NCI-H524 (cell line): ENCODE measurements at places on chromosomes 5 and 9.

GRCh38 chr5:124790895-124791732, 44.7 kb upstream of the ZNF608 start:
- peak; percentile 21 for DNase-seq

- DNase-seq: no peak
These were observed 14.1 kb downstream of the SLC25A46 start for GRCh38 chr5:110752953-110753352.

GRCh38 chr9:20620650-20621470, 1.4 kb downstream of the MLLT3 start:
- no peak for DNase-seq

DNA sequence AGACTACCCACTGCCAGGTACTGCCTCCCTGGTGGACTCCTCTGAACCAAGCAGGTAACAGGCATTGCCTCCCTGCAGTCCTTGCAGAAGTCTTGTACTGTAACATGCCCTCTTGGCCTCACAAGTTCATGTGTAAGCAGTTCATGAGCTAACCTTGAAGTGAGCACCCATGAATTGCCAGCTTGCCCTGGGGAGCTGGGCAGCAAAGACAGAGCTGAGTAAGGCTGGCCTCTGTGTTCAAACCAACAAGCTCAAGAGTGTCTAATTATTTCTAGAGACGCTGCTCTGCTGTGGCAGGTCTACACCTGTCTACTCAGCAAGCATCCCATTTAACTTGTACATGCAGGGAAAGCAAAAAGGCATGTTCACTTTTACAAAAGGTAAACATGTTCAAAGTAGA, 113.5 kb downstream of the FEM1C start:
- no peak for DNase-seq

DNA sequence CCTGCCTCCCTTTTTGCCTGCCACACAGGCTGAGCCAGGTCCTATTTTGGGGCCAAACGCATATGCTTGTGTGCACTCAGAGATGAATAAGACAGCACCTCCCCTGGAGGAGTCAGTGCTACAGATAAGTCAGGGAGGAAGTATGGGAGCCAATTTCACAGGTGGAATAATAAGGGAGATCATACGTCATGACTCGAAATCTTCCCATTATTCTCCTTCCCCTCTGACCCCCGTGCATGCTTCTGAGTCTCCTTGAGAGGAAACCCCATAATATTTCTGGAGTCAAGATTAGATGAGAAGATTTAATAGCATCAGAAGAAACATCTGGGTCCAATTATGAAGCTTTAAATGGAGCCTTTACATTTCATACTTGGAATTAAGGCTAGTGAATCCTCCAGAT, 15.1 kb upstream of the ZCCHC7 start:
- no peak for DNase-seq

DNA sequence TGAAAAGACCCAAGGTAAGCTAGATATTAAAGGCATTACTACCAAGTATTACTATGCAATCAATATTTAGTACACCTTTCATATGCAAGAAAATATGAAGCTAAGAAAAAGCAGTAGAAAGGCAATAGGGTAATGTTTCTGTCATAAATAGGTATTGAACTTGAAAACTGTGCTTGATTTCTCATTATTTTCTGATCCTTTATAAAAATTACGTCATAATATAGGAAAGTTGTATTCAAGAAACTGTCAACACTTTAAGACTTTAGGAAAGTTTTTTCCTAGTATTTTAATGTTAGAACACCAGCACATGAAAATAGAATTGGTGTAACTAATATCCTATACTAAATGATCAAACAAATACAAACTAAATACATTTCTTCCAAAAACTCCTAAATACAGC, 133.2 kb downstream of the EDIL3 start:
- no peak for DNase-seq

GRCh38 chr5:74608736-74609601, 31.6 kb downstream of the ENC1 start:
- no peak for DNase-seq

DNA sequence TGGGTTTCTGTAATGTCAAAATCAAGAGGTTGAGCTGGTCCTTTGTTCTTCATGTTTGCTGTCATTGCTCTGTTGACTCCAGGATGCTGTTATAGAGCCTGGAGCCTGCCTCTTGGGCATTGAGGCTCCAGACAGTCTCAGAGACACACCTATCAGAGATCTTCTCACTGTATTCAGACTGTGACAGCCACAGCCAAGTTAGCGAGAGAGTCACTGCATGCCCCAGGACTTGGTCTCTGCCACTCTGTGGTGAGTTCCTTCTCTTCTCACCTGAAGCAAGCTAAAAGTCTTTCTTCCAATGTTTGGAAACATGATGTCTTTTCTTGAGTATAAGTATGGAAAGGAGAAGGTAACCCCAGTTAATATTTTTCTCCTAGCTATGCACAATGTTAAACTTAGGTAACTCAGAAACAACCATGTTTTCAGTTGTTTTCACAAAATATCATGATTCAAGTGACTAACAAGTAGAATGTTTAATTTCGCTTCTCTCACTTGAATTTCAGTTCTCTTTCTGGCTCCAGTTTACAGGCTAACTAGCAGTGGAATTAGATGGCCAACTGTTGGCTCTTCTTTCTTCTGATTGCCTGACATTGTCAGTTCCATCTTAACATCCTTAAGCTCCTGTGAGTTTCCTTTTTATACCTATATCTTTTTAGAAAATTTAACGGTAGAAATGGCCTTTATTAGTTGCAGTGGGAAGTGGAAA, 20.6 kb upstream of the ZFYVE16 start:
- no peak for DNase-seq

DNA sequence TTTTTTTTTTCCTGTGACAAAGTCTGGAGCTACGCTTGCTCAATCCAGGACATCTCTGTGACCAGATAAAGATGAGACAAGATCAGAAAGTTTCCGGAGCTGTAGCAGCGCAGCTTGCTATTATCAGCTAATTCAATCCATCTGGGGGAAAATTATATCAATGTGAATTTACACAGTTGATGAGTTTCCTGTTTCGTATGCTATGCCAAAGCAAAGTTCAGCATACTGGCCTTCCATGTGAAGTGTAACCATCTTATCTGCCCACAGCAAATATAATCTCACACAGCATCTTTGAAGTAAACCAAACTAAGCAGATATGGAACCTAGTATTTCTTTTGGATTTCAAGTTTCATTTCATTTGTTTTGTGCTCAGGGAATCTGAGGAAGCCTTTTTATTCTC, 1767.7 kb downstream of the EFNA5 start:
- no peak for DNase-seq

- DNase-seq: no peak
These were observed 69.5 kb upstream of the OSMR start for GRCh38 chr5:38776149-38776896.

DNA sequence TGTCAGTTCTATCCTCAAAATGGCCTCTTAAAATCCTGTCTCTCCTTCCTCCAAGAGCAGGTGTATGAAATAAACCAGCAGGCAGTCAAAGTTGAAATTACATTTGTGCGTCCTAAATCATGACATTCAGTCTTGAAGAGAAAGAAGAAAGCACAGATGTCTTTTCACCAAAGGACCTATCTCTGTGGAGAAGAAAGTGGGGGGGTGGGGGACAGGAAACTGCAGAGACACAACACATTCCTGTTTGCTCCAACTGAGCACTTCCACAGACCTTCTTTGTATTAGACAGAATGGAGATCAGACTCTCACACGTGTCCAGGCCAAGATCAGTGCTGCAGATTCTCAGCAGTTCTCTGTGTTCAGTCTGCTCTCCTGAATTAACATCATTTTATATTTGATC, 471.9 kb upstream of the RGMB start:
- DNase-seq: no peak

DNA sequence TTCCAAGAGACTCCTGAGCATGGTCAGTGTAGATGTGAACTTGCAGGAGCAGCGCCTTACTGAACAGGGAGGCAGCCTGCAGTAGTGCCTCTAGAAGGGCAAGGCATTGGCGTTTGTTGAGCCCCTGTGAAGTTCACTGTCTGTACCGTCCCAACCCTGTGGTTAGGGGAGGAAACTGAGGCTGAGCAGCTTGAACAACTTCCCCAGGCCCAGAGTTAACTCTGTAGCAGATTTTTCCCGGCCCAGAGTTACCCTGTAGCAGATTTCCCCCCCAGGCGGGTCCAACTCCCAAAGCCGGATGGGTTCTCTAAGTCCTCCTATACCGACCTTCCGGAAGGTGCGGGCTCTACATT, 9.6 kb downstream of the LMX1B start:
- no peak for DNase-seq

DNA sequence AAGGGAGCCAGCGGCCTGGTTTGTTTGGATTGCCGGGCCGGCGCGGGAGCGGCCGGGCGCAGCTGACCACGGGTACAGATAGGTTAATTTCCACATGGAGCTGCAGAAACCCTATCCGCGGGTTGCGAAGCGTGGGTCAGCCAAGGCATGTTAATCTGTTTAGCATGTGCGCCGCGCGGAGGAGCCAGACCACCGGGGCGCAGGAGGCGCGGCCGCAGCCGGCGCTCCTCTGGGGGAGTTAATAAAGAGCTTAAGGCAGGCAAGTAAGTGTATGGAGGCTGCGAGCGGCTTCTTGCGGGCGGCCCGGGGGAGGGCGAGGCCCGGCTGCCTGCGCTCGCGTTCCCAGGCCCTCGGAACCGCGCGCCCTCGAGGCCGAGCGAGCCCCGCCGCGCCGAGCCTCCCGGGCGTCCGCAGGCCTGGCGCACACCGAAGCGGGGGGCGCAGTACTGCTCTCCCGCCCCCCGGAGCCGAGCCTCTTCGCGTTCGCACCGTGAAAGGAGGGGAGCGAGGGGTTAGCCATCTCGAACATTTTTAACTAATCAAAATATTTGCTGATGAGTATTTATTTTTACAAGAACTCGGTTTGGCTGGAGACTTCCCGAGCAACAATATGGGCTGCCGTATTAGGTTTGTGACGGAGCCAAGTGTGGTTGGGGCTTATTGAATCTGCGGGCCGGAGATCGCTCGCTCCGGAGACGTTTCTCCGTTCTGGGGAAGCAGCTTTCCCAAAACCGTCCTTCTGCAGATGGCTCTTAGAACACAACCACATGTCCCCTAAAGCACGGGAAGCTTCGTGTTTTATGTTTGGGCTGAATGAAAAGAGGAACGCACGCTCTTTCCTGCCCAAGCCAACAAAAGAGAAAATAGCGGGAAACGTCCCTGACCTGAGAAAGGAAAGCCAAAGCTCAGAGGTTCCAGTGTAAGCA, 28.8 kb downstream of the FOXD1 start:
- DNase-seq: peak; percentile 27

- DNase-seq: peak; percentile 66
These were observed 16.1 kb downstream of the HNRNPH1 start for GRCh38 chr5:179607160-179607931.

- DNase-seq: no peak
These were observed 3.0 kb upstream of the PDLIM4 start for GRCh38 chr5:132254321-132254977.

DNA sequence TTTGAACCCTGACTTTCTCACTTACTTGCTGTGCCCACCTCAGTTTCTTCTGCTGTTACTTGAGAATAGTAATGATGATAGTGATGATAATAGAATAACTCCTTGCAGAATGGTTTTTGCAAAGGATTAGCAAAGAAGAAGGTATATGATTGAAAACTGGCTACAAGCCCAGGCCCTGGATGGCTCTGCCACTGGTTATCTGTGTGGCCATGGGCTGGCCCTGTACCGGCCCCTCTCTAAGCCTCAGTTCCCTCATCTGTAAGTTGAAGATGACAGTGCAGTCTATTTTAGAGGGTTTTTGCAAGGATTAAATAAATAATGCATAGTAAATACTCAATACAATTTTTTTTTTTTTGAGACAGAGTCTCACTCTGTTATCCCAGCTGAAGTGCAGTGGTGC, 6.2 kb downstream of the TTLL11 start:
- no peak for DNase-seq

GRCh38 chr9:14693251-14693861, at the start of gene ZDHHC21:
TSS of gene ZDHHC21 (minus strand) at chr9:14693432. CDS start at chr9:14674340, 19,092 bp downstream.
- DNase-seq: peak; percentile 29

DNA sequence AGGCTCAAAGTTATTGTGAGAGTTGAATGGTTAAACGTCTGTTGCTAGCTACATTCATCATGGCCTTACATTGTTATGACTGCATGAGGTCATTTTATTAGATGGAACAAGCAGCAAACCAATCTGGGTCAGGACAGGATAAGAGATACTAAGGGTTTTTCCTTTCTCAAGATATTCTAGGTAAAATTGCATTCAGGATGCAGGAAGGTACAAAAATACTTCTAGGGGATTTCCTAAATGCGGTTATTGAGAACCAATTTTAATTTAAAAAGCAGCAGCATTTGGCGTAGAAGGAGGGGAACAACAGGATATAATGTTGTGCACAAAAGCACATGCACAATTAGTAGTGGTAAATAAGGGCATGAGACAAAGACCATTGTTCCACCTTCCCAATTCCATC, 39.2 kb upstream of the LURAP1L start:
- DNase-seq: no peak

DNA sequence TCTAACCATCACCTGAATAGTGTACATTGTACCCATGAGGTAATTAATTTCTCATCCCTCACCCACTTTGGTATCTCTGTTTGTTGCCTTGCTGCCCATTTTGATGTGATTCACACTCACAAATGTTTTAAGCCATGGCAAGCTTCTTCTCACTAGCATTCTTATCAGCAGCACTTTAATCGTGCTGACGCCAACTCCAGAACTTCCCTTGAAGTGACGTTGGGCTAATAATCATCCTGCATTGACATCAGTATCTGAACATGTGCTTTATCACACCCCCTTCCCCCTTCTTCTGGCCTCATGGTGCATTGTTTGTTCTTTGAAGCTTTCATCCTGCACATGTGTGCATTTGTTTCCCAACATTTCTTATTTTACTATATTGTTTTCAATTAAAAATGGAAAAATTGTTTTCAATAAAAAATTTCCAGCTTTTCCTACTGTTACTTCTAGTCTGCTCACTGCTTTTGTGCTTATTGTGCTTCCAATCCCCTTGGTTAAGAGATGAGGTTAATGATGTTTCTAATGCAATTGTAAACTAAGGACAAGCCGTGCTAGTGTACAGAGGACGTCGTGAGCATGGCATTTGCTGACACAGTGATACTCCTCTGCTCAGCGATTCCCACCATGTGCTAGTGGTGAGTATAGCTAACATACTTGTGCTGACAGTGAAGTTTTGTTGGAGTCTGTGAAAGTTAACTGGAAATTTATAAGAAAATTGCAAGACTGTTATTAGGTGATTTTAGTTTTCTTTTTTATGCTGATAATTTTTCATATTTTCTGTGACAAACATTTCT, 238.5 kb downstream of the KDM4C start:
- no peak for DNase-seq

GRCh38 chr5:35436400-35437057, 181.1 kb upstream of the SPEF2 start:
- peak; percentile 65 for DNase-seq

- peak; percentile 78 for DNase-seq
These were observed 138.7 kb downstream of the YTHDC2 start for GRCh38 chr5:113652161-113652560.
